Stimulated activated CD4-positive, alpha-beta T cell treated with anti-CD3 and anti-CD28 coated beads, Interleukin-15, amount 100 ng/mL, for 48 hours (primary cell): ENCODE measurements at places on chromosomes 4 and X.

DNA sequence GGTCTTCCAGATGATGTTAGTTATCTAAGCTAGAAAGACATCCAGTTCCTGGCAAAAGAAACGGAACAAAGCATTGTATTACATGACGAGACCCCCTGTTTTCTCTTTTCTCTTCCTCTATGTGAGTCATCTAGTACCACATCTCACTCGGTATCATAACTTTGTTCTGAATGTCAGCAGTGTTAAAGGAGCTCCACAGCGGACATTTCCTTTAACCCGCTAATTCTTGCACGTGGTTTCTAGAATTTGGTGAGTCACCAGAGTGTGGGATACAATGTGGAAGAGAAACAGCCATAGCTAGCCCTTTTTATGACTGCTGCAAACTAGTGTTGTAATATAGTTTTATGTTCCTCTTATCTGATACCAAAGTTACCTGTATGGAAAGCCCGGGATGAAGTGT, 243.7 kb downstream of the TENM3 start:
- no peak for DNase-seq

- DNase-seq = no peak
These were observed 111.2 kb downstream of the PPP3CA start for GRCh38 chr4:101236097-101236496.

DNA sequence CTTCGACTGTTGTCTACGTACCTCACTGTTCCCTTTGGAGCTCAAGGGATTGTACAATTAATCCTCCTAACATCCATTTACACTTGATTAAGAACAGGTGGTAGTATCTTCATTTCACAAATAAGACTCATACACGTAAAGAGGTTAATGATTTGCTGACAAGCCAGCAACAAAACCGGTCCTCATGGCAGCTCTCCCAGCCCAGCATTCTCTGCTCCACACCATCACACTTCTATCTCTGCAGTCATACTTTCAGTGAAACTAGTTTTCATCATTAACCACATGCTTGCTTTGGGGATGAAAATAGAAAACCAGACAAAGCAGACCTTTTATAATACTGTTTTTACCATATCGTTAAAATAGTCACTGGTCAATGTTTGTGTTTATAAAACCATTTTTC, 28.7 kb upstream of the CASK start:
- no peak for DNase-seq

DNA sequence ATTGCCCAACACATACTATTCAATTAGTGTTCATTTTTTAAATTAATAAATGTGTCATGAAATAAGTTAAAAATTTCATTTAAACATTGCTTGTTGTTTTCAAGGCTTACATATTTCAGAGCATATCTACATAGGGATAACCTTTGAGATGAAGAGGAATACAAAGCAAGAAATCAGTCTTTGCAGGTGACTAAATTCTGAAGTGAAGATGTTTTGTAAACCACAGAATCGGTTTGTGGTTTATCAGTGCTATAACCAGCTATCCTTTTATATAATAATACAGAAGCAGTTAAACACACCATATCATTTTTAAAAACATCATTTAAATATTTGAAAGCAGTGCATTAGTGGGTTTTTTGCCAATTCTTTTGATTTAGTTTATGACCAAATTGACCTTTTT, 26.9 kb downstream of the FAM241A start:
- no peak for DNase-seq

DNA sequence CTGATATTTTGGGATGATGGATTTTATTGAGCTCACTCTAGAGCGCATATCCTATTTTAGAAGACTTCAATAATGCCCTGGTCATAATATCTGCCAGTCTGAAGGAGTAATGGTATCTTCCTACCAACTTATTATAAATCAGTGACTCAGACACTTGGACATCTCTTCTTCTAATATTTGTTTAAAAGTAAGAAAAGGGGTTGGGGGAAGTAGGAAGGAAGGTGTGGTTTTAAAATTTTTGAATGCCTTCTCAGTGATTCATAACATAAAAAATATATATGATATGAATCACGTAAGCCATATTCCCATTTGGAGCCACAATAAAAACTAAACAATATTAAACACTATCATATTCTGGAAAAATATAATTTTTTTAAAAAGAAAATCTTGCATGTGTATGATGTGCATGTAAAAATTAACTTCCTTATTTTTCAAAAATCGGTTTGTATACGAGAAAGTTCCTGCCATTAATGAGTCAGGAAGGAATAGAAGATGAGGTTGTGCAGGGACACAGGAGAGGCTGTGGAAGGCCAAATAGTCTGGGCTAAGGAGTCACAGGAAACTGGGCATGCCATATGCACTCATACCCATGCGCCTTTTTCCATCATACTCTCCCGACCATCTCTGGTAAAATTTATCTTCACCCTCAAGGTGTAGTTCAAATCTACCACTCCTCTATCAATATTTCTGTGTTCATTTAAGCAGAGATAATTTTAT, 286.5 kb downstream of the EPHA5 start:
- no peak for DNase-seq

- DNase-seq = no peak
These were observed 23.1 kb upstream of the VCX2 start for GRCh38 chrX:8194216-8194615.

DNA sequence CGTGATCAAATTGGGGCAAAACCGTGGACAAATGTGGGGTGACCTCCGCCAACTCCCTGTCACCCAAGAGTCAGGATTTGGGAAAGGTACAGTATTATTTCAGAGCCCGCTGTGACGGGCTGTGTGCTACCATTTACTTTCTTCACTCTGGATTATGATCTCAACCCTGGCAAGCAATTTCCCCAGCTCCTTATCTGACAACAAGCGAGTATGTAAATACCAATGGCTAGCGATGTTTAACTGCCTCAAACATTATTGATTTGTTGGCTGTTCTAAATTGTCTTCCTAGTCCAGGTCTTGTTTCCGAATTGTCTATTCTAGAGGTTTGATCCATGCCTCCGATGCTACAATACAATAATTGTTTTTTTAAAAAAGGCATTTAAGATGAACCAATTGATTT, 17.7 kb upstream of the PITX2 start:
- DNase-seq = no peak

- peak; percentile 8 for DNase-seq
These were observed 11.0 kb downstream of the CUL4B start for GRCh38 chrX:120549483-120550452.
